ENCODE measurements at places on chromosomes 2 and 18. TPM values are rescaled to one million over a fixed set of nuclear protein-coding genes. Genes with fewer than 3 reads are reported as not detected.

- no peak for DNase-seq
These were observed 62.1 kb upstream of the OTOS start for GRCh38 chr2:240202586-240202985.

DNA sequence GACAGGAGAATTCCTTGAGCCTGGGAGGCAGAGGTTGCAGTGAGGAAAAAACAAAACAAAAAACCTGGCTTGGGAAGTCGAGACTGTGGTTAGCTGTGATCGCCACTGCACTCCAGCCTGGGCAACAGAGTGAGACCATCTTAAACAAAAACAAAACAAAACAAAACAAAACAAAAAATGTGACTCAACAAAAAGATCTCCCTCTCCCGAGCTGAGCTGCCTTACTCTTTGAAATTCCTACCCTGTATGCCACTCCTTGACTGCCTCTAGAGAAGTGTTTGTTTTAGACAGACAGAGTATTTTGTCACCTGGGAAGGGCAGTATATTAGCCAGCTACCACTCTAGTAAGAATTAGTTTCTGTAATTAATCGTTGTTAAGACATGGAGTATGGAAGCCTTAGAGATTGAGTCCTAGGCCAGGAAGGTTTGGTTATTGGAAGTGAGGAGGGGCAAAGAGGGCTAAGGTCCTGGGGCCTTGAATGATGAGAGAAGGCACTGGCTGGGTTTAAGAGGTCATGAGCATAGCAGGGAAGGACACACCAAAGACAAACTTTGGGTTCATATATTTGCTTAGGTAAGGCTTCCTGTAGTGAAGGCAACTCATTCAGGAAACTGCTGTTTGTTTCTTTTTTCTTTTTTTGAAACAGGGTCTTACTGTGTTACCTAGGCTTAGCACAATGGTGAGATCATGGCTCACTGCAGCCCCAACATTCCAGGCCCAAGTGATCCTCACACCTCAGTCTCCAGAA, 56.0 kb downstream of the HAUS1 start:
- no peak for DNase-seq

DNA sequence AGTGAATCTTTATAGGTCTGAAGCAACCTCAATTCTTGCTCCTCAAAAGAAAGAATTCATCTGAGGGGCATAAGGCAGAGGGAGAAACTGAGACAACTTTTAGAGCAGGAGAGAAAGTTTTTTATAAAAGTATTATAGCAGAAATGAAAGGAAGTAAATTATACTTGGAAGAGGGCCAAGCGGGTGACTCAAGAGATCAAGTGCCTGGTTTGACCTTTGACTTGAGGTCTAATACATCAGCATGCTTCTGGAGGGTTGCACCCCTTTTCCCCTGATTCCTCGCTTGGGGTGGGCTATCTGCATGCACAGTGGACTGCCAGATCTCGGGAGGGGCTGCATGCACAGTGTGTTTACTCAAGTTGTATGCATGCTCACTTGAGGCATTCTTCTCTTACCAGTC, 268.5 kb upstream of the LRATD1 start:
- DNase-seq = no peak

DNA sequence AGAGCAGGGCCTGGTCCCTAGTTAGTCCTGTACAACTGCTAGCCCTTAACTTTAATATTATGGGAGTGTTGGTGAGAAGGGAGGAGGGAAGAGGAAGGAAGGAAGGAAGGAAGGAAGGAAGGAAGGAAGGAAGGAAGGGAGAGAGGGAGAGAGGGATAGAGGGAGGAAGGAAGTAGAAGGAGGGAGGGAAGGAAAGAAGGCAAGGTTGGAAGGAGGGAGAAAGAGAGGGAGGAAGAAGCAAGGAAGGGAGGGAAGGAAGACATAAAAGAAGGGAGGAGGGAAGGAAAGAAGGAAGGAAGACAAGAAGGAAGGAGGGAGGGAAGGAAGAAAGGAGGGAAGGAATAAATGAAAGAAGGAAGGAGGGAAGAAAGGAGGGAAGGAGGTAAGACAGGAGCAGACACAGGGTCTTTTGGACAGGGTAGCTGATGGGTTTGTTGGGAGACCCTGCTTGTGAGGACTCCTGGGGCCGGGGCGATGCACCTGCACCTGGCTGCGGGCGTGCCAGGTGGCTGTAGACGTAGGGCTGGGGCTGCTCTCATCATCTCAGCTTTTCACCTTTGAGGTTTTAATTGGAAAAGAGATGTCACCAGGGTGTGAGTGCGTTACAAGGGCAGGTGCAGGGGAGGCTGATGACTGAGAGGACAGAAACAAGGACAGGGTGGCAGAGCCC, 5.9 kb upstream of the POMC start:
- DNase-seq = no peak

GRCh38 chr18:46663539-46663938, 6.5 kb upstream of the LOXHD1 start:
- no peak for DNase-seq

GRCh38 chr2:190600293-190601103, 48.4 kb upstream of the NAB1 start:
- DNase-seq = no peak

DNA sequence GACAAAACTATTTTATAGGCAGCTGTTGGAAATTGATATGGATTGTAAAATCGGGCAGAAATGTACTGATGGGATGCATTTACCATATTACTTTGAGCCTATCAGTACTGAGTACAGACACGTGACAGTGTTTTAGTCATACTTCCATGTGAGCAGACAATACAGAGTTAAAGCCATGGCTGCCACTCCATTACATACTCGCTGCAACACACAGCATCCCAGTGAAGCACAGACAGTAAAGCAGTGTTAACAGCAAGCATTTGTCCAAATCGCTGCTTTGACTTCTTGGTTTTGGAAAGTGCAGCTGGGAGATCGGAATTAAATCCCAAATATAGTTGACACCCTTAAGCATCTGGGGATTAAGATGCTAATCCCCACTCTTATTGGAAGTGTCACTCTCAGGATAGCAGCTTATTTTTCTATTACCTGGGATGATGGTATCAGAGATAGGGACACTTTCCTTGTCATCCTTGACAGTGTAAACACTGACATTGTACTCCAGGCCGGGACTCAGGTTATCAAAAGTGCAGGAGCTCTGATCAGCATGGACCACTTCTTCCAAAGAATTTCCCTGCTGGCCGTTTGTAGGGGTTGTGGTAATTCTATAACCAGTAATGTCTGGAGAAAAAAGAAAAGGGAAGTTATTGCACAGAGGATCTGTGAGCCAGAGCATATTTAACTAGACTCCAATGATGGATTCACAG, 41.6 kb downstream of the FN1 start:
- no peak for DNase-seq

- DNase-seq = no peak
These were observed 90.8 kb downstream of the ZFP36L2 start for GRCh38 chr2:43135583-43135982.

DNA sequence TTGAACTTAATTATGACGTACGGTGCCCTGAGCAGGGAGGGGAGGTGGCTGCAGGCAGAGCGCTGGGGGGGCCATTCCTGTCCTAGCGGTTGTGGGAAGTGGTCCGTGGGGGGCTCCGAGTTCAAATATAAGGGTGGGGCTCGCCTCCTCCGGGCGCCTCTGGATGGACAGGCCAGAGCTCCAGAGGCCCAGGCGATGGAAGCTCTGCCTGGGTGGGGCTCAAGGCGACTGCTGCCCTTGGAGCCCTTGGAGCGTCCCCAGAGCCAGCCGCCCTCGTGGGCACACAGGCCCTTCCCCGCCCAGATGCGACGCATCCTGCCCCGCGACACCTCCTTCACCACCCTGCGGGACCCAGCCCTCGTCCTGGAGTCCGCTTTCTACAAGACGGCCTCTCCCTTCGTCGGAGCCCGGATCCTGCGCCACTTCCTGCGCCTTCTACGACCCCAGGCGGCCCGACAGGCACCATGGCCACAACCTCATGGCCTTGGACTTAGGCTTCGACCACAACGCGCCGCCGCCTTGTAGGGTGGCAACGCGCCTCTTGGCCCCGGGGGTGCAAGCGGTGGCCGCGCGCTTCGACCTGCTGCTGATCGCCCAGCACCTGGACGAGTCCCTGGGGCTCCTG, 10.5 kb downstream of the AQP12B start:
- no peak for DNase-seq

DNA sequence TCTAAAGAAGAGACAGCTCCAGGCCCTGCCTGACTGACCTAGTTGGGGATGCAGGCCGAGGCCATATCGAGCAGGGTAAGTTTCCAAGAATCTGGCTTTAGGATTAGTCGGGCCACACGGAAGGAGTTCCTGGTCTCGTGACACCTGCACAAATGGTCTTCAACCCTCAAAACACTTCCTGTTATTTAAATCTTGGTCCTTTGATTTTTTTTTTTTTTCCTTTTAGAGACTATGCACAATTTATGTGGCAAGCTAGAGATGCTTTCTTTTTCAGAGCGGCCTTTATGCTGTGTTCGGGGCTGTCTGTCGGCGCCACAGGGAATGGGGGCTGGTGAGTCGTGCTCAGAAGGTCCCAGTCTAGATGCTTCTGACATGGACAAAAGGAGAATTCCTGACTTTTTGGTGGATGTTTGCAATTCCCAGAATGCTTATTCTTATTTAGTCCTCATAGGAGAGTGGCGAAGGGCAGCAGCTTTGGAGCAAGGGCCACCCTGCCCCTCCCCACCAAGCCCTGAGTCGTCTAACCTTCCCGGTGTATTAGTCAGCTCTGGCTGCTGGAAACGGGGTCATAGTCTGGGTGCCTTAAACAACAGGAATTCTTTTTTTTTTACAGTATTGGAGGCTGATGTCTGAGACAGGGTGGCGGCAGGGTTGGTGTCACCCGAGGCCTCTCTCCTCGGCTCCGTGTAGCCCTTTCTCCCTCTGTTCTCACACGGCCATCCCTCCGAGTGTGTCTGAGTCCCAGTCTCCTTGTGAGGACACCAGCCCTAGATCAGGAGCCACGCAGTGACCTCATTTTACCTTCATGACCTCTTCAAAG, 27.4 kb downstream of the HPCAL1 start:
- no peak for DNase-seq

The ACOXL gene
- total RNA-seq = 0.58 TPM

The ARL6IP6 gene
- 32.0 TPM for total RNA-seq

The TMEM247 gene
- total RNA-seq = not detected

The ESPNL gene
- 3.5 TPM for total RNA-seq

The EPHA4 gene
- total RNA-seq = 6.6 TPM
